Urinary bladder (tissue), 4 donors: ENCODE measurements at places on chromosomes 5 and 9. TPM values are rescaled to one million over a fixed set of nuclear protein-coding genes. Genes with fewer than 3 reads are reported as not detected.
A peak's percentile ranks its signal among the peaks of the same experiment; 100 is the strongest.

DNA sequence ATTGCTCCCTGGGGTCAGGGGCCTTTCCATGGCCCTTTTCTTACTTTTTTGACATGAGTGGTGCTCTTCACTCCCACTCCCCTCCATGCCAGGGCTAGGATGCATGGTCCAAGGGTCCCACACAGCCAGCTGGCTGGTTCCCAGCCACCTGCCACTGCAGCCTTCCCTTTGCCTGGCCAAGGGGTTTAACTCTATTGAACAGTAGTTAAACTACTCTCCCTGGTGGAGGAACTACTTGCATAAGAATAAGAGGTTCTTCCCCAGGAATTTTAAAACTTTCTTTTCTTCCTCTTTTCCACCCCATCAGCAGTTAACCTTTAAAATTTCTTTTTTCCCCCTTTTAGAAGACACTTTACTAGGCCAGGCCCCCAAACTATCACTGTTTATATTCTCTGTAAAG lies 1532.8 kb upstream of the ACO1 start:
- DNase-seq = no peak

- peak; percentile 40 for DNase-seq
Observed at GRCh38 chr9:34989946-34990635, 546 bp downstream of the DNAJB5 start.

GRCh38 chr9:68555437-68556150 lies 14.9 kb upstream of the TMEM252 start:
- DNase-seq = no peak

Gene CCDC180
- total RNA-seq = 10.0 TPM

Gene GRXCR2
- total RNA-seq = not detected

- no peak for DNase-seq
Observed at GRCh38 chr5:110823571-110823970, 84.8 kb downstream of the SLC25A46 start.

- no peak for DNase-seq
Observed at GRCh38 chr5:135648116-135648515, 69.3 kb upstream of the CXCL14 start.
